Activated CD8-positive, alpha-beta memory T cell treated with anti-CD3 and anti-CD28 coated beads for 1 hour (primary cell): ENCODE measurements at places on chromosomes 5 and 9.

DNA sequence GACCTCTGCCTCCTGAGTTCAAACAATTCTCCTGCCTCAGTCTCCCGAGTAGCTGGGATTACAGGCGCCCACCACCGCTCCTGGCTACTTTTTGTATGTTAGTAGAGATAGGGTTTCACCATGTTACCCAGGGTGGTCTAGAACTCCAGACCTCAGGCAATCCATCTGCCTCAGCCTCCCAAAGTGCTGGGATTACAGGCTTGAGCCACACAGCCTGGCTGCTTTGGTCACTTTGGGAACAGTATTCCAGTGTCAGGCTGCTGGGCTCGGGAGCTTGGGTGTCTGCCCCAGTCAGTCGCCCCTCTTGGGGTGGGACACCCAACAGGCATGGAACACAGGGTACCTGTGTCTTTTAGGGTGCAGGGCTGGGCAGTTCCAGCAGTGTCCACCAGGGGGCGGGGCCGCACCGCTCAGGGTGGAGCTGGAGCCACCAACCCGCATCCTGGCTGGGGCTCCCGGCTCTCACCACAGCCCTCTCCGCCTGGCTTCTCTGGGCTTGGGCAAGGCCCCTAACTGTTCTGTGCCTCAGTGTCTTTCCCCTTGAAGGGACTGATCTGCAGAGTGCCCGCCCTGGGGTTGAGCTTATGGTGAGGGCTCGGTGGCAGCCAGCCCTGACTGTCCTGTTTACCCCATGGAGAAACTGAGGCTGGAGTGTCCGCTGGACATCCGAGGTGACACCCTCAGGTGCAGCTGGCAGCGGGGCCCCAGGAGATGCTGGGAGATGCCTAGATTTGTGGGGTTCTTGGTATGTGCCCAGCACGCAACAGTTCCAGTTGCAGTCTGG, 6.4 kb upstream of the RNU6ATAC start:
- no peak for DNase-seq

DNA sequence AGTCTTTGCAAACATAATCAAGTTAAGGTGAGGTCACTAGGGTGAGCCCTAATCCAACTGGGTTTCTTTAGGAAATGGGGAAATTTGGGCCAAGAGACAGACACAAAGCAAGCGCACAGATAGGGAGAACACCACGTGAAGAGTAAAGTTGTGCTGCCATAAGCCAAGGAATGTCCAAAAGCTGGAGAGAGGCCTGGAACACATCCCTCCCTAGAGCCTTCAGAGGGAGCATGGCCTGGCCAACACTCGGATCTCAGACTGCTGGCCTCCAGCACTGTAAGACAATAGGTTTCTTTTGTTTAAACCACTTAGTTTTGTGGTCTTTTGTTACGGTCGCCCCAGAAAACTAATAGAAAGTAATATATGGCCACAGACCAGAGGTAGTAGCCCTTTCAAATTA, 8.1 kb upstream of the ROR2 start:
- no peak for DNase-seq

DNA sequence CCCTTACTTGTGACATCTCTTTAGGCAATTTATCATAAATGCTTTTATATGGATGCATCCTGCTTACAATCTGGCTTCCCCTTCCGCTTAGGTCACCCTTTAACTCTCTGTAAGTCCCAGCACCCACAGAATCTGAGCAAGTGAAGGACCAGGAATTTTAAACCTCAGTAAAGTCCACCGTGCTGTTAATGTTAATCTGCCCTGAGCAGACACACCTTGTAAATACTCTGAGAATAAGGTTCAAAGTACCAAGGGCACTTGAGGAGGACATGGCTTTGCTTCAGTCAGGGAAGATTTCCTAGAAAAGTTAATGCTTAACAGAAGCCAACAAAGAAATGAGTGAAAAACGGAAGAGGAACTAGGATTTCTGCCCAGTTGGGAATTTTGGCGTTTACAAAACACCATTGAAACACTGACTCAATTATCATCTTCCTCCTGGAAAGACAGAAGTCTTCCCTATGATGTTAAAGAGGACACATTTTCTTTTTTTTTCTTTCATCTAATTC, 26.4 kb upstream of the TTC39B start:
- no peak for DNase-seq

GRCh38 chr9:127162864-127163365, 40.5 kb upstream of the ANGPTL2 start:
- no peak for DNase-seq

DNA sequence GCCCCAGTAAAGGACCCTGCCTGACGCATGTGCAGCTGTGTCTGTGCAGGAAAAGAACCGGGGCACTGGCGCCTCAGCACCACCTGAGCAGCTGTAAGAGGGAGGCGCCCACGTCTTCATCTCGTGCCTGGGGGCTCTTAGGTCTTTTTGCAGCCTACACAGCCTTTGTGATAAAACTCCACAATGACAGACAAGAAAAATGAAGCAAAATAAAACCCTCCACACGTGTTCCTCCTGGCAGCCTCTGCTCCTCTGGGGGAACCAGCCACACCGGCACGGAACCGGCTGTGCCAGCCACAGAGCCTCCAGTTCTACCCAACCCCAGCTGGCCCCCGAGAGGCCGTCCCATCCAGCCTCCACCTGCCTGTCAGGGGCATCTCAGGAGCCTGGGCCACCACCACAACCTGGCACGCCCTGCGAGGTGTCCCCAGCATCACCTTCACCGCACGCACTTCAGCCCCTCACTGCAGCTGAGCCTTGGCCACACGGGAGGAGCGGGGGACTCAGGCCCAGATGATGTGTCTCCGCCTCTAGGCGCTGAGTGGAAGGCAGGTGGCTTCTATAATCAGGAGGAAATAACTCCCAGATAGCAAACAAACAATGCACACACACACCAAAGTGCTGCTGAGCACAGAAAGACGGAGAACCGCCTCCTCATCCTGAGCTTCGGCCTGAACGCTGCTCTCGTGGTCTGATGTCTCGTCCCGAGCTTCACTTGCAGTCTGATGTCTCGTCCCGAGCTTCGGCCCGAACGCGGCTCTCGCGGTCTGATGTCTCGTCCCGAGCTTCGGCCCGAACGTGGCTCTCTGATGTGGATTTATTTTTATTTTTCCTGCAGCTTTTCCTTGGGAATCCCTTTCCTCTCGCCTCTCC, 28.6 kb upstream of the NSMF start:
- DNase-seq, result no peak

GRCh38 chr5:132460846-132461568, 29.6 kb downstream of the IRF1 start:
- no peak for DNase-seq
